ENCODE measurements at places on chromosomes 7 and 10.

DNA sequence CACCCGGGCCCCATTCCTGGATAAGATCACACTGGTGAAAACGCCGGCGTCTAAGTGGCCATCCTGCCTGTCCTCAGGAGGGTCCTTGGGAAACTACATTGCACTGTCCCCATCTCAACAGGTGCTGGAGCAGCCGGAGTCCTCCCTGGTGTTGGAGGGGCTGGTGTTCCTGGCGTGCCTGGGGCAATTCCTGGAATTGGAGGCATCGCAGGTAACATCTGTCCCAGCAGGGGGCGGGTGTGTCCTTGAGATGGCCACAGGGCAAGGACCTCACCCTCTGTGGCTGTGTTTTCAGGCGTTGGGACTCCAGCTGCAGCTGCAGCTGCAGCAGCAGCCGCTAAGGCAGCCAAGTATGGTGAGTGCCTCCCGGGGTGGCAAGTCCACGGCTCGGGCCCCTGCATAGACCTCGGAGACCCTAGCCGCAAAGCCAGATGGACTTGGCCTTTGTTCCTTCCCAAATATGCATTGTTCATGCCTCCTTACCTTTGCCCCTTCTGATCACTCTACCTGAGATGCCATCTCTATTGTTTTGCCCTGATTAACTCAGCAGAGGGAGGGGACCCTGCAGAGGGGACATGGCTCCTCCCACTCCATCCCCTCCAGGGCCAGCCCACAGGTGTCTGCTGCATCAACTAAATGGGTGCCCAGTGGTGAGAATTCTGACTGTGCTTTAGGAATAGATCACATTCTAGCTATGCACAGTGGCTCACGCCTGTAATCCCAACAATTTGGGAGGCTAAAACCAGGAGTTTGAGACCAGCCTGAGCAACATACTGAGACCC, 23.8 kb downstream of the ELN start:
- DNase-seq = no peak

DNA sequence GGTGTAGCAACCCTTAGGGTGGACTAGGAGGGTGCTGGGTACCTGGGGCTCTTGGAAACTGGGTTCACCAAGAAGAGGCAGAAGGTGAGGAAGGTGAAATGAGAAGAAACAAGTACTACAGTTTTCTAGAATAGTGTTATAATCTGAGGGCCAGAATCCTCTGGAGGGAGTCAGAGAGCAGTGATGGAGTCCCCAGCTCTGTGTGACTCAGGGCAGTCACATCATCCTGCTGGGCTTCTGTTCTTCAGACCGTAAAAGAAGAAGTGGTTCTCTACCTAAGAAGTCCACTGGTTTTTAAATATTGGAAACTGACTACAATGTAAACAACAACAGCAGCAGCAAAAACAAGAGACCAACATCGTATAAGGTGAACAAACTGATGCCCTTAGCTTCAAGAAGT, 197.3 kb downstream of the PRPF18 start:
- no peak for DNase-seq

DNA sequence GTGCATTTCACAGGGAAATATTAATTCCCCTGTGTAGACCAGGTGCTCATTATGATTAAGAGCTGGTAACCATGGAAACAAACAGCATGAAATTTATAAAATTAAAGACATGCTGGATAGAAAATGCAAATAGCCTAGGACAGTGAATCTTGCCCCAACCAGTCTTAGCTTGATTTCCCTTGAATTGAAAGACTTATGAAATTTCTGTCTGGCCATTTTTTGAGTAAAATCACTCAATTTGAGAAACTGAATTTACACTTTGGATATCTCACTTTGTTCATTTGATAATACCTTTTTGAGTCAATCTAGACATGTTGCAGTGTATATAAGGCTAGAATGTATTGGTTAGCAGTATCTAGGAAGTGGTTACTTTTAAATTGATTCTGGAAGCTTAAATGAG, 4.4 kb upstream of the SMIM30 start:
- no peak for DNase-seq

DNA sequence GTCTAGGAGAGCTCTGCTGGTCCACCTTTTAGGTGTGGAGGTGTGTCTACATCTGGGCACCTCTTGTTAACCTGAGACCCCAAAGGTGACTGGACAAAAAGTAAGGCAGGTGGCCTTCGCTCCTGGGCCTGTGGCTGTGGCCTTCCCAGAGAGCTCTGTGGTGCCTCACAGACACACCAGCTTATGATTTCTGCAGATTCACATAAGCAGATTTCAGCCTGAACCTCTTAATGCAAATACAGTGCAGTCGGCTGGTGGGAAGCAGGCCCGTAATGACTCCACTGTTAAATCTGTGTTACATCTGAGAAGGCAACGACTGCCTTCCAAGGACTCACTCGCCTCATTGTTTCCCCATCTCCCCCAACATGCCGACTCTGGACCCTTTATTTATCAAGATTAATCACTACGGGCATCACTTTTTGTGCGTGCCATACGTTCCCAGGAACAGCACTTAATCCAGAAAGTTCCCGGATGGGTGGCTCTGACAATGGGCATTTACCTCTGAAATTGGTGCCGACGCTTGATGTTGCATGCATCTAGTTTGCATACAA, 119.8 kb downstream of the EBF3 start:
- no peak for DNase-seq

DNA sequence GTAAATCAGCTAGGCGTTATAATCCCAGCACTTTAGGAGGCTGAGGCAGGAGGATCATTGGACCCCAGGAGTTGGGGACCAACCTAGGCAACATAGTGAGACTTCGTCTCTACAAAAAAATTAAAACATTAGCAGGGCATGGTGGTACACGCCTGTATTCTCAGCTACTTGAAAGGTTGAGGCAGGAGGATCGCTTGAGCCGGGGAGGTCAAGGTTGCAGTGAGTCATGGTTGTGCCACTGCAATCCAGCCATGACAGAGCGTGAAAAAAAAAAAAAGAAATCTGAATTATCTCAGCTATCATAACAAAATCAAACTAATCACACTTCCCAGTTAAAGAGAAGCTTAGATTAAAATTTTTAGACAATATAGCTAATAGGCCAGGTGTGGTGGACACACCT, 35.3 kb downstream of the ATAD1 start:
- DNase-seq = no peak

DNA sequence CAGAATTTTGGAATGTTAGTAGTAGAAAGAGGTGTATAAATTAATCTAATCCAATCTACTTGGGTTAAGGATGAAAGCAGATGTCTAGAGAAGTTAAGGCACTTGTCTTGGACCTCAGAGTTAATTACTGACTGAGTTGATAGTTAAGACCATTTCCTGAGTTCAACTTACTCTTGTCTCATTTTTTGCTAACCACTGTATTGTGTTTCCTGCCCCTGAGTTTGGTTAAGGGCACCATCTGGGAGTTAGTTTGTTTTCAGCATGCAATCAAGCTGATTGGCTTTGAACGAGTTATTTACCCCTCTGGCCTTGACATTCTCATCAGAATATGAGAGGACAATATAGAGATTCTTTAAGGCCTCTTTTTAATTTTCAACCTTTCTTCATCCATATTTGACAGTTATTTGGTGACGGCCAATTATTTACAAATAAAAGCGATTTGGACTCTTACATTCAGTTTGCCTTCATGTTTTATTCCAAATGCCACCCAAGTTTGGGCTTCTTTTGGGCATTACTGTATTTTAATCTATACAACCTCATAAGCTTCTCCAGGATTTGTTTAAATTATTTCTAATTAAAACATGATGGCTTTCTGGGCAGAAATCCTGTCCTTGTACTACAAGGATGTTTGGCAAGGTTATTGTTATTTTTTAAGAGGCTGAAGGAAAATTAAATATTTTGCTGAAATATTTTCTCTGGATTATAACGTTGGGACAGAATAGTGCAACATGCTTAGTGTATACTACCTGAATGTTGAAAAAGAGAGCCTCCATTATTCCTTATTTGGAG, 225.0 kb downstream of the CACNB2 start:
- no peak for DNase-seq

GRCh38 chr7:150992051-150992640, 1.3 kb downstream of the NOS3 start:
- no peak for DNase-seq

DNA sequence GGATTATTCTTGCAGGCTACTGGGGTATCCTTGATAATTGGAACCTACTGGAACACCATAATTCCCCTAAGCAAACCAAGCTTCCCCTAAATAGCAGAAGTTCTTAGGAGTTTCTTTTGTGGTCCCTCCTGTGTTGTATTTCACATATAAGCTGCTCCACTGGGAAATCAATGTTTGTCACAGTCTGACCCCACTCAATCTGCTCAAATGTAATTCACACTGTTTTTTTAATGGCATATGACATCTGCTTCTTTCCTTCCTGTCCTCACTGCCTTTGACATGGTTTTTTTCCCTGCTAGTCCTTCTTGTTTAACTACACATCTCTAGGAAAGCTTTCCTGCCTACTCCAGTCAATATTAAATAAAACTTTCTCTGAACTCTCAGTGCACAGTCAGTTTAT, 1.8 kb upstream of the PTPRZ1 start:
- DNase-seq = no peak

- no peak for DNase-seq
Observed at GRCh38 chr10:114931072-114931679, 6.8 kb upstream of the TRUB1 start.

DNA sequence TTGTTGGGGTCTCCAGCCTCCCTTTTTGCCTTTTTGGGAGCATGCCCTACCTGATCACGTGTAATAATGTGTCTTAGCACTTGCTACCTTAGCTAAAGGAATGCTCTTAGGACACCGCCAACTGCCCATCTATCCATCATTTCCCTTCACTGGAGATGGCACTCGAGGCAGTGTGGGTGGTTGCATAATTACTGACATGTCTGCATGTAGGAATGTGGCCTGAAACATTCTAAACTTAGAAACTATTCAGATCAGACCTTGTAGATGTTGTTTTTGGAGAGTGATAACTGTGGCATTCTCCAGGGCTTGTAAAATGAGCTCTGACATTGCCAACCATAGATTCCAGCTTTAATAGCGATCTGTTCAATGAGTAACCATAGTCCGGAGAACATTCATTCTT, 365.8 kb downstream of the BBS9 start:
- no peak for DNase-seq

DNA sequence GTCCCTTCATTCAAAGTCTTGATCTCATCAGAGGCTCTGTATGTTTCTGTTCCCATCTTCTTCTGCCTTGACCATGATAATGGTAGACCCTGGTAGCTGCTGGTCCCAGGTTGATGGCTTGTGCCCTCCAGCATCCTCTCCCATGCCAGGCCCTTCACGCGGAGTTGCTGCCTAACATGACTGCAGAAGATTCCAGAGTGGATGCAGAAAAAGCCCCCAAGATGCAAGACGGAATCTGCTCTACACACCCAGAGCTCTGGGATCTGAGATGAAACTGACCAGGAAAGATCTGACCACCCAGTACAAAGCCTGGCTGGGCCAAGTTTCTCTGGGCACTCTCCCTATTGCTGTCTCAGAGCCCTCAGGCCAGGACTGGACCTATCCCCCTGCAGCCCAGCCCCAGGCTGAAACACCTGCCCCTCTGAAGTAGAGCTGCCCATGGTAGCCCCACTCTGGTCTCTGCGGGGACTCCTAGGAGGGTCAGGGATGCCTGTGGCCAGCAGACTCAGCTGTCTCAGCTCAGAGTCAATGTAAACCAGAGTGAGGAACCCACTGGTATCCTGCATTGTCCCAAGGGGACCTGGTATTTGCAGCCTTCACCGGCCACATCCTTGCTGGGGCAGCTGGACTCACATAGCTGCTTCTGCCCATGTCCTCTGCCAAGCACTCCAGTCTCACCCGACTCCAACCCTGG, 9.5 kb upstream of the FRMD4A start:
- DNase-seq = no peak

GRCh38 chr10:35565602-35566081, 39.5 kb upstream of the GJD4 start:
- no peak for DNase-seq

DNA sequence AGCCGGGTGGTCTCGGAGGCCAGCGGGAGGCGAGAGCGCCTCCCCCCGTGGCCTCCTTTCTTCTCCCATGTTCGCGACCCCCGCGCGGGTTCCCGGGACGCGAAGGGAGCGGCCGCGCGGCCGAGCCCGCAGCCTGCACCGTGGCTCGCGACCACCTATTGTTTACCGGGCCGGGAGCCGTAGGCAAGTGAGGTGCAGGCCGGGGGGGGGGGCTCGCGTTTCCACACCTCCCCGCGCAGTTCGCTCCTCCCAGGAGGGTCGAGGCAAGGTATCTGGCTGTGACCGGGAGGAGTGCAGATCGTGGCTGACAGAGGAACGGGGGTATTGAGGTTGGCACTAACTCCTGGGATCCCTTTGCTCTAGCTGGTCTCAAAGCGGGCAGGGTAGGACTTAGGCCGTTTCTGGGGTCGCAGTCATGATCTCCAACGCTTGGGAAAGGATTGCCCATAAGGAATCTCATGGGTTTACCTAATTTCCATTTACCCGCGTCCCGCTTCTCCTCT, 734 bp downstream of the PTPN12 start:
- peak; percentile 9 for DNase-seq

GRCh38 chr10:22251751-22252223, 34.0 kb upstream of the EBLN1 start:
- DNase-seq = no peak

DNA sequence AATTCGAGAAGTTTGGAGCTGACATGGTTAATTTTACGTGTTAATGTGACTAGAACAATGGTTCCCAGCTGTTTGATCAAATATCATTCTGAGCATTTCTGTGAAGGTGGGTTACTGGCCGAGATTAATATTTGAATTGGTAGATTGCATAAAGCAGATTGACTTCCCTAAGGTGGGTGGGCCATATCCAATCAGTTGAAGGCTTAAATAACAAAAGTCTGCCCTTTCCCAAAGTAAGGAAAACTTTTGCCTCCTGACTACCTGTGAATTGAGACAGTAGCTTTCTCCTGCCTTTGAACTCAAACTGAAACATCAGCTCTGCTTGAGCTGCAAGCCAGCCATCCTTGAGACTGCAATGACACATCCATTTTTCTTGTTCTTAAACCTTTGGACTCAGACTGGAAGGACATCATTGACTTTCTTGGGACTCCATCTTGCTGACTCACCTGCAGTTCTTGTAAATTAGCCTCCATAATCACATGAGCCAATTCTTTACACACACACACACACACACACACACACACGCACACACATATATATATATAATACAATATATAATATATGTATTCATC, 63.1 kb upstream of the LRRTM3 start:
- DNase-seq = no peak

DNA sequence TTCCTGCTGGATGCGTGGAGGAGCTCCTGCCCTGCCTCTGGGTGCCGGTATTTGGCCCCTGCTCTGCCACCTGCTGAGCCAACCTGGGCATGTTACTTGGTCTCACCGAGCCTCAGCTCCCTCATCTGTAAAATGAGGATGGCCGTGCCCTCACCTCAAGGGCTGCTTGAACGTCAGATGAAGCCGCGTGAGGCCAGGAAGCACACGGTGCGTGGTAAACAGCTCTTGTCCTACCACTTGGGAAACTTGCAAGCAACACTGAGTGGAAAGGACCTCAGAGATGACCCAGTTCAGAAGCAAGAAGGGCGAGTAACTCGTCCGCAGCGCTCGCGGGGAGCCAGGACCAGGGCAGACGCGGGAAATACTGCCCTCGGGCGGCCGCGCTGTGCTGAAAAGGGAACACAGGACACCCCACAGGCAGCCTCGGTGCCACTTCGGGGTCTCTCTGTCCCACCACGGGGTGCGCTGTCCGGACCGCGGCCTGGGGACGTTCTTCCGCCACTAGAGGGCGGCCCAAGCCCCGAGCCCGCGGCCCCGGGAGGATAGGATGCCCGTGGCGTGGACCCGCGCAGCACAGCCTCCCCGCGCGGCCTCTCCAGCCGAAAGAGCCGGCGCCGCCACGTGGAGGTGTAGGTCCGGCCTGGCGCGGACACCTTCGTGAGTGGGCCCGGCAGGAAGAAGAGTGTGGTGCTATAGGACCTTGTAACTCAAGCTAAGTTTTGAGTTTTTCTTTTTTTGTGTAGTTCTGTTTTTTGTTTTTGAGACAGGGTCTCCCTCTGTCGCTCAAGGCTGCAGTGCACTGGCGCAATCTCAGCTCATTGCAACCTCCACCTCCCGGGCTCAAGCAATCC, 94.1 kb downstream of the PRKAG2 start:
- DNase-seq = no peak
